ENCODE measurements at places on chromosomes 3 and 15. TPM values are rescaled to one million over a fixed set of nuclear protein-coding genes. Genes with fewer than 3 reads are reported as not detected.

- peak; percentile 52 for DNase-seq
These were observed 134.0 kb downstream of the MFSD1 start for GRCh38 chr3:158935846-158936245.

DNA sequence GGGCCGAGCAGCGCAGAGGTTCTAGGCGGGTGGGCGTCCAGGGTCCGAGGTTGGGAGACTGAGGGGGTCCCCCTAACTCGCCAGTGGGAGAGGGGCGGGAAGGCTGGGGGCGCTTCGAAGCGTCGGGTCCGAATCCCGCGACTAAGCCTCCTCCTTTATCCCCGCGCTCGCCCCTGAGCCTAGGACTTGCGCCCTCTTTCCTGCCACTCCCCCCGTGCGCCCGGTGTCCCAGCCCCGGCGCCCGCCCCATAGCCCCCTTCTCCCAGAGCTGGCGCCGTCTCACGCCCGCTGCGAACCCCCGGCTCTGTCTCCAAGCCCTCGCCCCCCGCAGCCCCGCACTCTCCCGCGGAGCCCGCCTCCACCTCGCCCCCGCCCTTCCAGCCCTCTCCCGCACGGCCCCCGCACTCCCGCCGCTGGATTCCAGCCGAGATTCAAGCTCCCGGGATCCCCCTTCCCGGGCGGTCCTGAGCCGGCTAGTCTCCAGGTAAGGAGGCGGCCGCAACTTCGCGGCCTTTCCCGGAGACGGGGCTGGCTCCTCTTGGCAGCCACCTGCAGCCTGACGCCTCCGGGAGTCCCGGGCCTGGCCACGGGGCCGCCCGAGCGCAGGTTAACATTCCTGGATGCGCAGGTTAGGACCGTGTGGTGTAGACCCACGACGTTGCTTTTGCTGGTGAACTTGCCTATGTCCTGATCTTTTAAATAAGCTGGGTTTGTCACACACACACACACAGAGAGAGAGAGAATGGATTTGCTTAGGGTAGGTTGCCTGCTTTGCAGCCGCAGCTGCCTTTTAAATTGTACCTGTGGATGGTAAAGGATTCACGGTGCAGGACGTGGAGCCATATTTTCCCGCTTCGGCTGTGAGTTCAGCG is 563 bp downstream of the PXYLP1 start:
- DNase-seq, result no peak

- DNase-seq, result no peak
These were observed 6.5 kb upstream of the BCL2A1 start for GRCh38 chr15:79977431-79978054.

DNA sequence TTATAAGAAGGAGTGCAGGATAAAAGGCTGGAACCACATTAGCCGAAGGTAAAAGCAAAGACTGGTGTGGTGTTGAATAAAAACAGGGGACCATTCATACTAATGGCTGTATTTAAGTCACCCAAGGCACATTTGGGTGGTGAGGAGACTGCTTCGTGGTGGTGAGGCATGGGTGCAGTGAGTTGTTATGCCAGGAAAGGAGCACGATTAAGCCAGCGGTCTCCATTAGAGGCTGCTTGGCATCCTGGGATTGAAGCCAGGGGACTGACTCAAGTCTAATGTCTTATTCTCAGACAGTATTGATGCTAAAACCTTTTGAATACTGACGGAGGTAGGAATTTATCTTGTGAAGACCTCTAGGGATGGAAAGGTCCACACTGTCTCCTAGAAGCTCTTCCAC is 21.9 kb downstream of the FEM1B start:
- DNase-seq, result no peak

DNA sequence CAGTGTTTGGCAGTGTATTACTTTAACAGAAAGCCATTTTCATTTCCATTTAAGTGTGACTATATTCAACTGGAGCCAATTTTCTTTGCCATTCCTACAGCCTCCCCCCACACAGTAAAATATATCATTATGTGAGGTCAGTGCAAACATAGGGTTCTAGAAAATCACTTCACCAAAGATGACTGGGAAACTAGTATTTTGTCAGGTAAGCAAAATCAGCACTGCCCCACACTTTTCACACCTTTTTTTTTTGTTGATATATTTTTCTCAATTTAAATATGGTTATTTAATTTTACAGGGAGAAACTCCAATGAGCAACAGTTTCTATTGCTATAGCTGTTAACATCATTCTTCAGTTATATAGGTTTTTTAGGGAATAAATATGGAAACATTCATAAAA is 29.7 kb downstream of the MKRN2OS start:
- DNase-seq, result no peak

SLCO3A1 gene
- total RNA-seq, result 1.9 TPM

NFKBIZ gene
- total RNA-seq, result 135 TPM

GNAT1 gene
- total RNA-seq, result 0.05 TPM

CPB1 gene
- not detected for total RNA-seq

P2RY14 gene
- not detected for total RNA-seq
